Adrenal gland (tissue), 19 donors: ENCODE measurements at places on chromosomes 5 and 9. TPM values are rescaled to one million over a fixed set of nuclear protein-coding genes. Genes with fewer than 3 reads are reported as not detected.

DNA sequence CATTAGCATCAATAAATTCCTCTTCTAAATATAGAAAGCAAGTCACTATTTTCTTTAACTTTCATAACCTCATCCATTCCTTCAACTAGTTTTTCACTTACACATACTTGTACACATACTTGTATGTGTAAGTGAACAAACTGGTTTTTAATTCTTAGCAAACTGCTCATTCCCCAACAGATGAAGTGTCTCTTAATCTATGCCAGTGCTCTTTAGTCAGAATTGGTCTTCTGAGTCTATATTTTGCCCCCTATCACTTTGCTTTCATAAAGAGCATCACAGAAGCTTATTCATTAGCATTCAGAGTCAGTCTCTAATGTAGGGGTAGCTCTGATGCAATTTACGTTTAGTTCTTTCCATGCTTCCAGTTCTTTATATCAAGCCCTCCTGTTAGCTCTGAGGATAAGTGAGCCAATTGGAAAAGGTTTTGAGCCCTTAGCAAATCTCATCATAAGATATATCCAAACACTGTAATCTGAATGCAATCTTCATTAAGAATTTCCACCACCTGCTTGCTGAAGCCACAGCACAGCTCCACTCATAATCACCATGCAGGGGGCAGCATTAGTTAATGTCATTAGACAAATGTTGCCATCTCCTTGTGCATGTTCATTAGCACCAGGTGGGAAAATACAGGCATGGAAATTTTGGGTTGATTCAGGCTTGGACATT lies 178.5 kb upstream of the SLC24A2 start:
- no peaks in the 10 kb centered on the region for H3K27me3 ChIP-seq
- H3K27ac ChIP-seq, result no peak overlapping the region
- DNase-seq, result no peak
- H3K4me1 ChIP-seq, result no peaks in the 10 kb centered on the region

DNA sequence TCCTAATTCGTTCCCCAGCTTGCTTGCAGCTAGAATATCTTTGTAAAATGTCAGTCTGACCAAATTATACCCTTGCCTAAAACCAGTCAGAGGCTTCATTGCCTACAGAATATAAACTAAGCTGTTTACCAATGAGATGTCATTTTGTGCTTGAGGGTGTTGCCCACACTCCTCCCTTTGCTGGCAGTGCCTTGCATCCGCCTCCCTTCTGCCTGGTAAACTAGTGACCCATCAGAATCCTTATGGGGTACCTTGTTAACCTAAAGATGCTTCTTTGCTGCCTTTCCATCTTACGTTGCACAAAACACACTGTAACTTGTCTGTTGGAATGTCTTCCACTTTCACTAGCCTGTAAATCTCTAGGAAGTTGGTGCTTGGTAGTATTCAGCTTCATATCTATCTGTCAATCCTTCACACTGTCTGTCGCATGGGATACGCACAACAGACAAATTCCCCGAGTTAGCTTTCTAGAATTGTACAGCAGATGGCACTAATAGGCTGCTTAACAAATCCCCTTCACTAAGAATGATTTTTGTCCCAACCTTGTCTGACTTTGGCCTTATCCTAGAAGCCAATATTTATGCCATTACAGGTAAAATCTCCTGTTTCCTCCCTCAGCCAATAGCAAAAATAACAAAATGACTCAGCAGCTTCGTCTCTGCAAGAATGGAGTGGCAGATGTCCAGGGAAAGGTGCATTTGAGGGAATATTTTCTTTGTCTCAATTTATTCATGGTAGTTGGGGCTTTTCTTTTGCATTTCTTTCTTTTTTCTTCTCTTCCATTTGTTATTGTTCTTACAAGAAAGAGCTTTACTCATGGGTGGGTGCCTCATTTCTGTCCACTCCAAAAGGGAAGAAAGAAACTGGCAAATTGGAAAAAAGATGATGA lies 3.0 kb downstream of the NUDT2 start:
- no peak for DNase-seq
- no peaks in the 10 kb centered on the region for H3K27me3 ChIP-seq
- H3K27ac ChIP-seq, result no peak overlapping the region
- H3K36me3 ChIP-seq, result no peaks in the 10 kb centered on the region

DNA sequence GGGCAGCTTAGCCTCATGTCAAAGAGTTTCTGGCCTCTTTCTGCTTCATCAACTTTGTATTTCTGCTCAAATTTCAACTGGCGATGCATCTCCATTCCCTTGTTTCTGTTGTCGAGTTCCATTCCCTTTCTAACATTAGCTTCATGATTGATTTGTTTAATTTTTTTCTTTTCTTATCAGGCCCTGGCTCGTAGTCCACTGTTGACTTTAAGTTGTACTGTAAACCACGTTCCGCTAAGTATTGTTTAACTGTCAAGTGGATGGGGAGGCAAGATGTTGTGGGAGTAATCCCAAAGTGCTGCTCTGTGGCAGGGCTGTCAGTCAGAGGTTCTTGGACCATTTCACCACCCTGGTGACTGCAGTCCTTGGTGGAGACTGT lies 309.1 kb downstream of the PSAT1 start:
- no peak for DNase-seq
- H3K27ac ChIP-seq, result no peak overlapping the region
- peaks cover 5% of the 10 kb centered on the region for H3K27me3 ChIP-seq
- H3K4me3 ChIP-seq, result no peak overlapping the region

DNA sequence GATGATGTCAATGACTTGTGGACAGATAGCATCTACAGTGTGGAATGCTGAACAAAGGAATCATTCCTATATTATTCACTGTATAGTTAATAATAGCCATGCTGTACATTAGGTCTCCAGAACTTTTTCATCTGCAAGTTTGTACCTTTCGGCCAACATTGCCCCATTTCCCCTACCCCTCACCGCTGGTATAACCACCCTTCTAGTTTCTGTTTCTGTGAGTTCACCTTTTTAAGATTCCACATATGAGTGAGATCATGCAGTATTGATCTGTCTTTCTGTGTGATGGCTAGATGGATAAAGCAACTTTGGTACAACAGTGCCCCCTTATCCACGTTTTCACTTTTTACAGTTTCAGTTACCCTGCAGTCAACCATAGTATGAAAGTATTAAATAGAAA lies 18.8 kb upstream of the ALDH1B1 start:
- no peak overlapping the region for H3K4me3 ChIP-seq
- H3K27me3 ChIP-seq, result no peaks in the 10 kb centered on the region

DNA sequence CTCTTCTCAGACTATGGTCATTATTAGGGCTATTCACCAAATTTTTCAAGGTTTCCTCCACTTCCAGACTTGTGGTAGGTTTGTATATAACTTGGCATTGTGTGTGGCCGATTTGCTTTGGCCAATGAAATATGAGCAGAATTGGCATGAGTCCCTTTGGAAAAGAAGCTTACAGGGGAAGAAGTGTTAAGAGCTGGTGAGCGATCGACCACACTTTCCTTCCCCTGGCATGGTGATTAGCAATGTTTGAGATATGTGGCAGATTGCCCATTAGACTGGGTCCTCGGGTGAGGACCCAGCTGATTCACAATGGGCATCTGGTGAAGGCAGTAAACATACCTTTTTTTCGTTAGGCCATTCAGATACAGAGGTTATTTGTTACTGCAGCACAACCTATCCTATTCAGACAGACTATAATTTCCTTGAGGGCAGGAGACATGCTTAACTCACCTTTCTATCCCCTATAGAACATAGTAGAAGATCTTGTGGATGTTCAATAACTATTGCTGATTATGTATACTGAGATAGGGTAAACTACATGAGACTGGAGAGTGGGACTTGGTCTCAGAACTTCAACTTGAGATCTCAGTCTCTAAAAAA lies 62.8 kb upstream of the KLF9 start:
- H3K4me1 ChIP-seq, result peaks cover 33% of the 10 kb centered on the region
- no peaks in the 10 kb centered on the region for H3K27me3 ChIP-seq
- H3K27ac ChIP-seq, result no peak overlapping the region
- no peak overlapping the region for H3K4me3 ChIP-seq
- no peak for DNase-seq
- H3K36me3 ChIP-seq, result no peaks in the 10 kb centered on the region

DNA sequence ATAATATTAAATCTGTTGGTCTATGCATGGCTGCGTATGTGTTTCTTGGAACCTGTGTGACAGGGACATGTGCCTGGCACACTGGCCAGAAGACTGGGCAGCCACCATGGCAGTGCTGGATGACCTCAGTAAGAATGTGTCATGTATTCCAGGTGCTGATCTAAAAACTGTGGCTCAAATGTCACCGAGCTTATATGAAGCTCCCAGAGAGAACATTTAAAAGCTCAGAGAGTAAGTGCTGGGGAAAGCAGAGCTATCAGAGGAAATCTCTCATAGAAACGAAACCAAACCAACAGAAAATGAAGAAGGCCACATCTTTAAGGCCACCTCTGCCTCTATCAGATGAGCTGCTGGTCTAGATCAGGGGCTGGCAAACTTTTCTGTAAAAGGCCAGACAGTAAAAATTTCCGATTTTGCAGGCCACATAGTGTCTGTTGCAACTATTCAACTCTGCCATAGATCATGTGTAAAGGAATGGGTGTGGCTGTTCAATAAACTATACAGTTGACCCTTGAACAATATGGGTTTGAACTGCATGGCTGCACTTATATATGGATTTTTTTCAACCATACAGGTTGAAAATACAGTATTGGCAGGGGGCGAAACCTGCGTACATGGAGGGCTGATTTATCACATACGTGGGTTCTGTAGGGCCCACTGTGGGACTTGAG lies 31.8 kb downstream of the TSTD2 start:
- DNase-seq, result peak; percentile 36
- H3K27me3 ChIP-seq, result no peaks in the 10 kb centered on the region
- H3K27ac ChIP-seq, result peak overlapping the region; percentile 53
- H3K4me3 ChIP-seq, result no peak overlapping the region

- no peaks in the 10 kb centered on the region for H3K27me3 ChIP-seq
- no peak overlapping the region for H3K4me3 ChIP-seq
- no peak for DNase-seq
- no peaks in the 10 kb centered on the region for H3K36me3 ChIP-seq
- no peak overlapping the region for H3K27ac ChIP-seq
These were observed 24.5 kb upstream of the EXOC3 start for GRCh38 chr5:418162-419121.

GRCh38 chr9:123887837-123888236 lies 42.1 kb downstream of the DENND1A start:
- H3K4me1 ChIP-seq, result no peaks in the 10 kb centered on the region
- no peak overlapping the region for H3K4me3 ChIP-seq
- H3K36me3 ChIP-seq, result no peaks in the 10 kb centered on the region
- H3K27me3 ChIP-seq, result no peaks in the 10 kb centered on the region
- no peak for DNase-seq
- no peak overlapping the region for H3K27ac ChIP-seq

GRCh38 chr9:28810388-28811075 lies 1237.3 kb upstream of the C9orf72 start:
- no peaks in the 10 kb centered on the region for H3K36me3 ChIP-seq

- no peak for DNase-seq
- no peaks in the 10 kb centered on the region for H3K36me3 ChIP-seq
- no peaks in the 10 kb centered on the region for H3K27me3 ChIP-seq
- H3K4me1 ChIP-seq, result no peaks in the 10 kb centered on the region
- H3K4me3 ChIP-seq, result no peak overlapping the region
These were observed 89.5 kb upstream of the STK32A start for GRCh38 chr5:147145328-147145727.

PCDHGA2 gene
- 1.9 TPM for total RNA-seq

CD180 gene
- 2.2 TPM for total RNA-seq

LRRC19 gene
- total RNA-seq, result not detected

SNAPC4 gene
- total RNA-seq, result 5.4 TPM

FGFR4 gene
- total RNA-seq, result 20.7 TPM

BASP1 gene
- 24.9 TPM for total RNA-seq
